ENCODE measurements at places on chromosomes 13 and 19. TPM values are rescaled to one million over a fixed set of nuclear protein-coding genes. Genes with fewer than 3 reads are reported as not detected.
A peak's percentile ranks its signal among the peaks of the same experiment; 100 is the strongest.

DNA sequence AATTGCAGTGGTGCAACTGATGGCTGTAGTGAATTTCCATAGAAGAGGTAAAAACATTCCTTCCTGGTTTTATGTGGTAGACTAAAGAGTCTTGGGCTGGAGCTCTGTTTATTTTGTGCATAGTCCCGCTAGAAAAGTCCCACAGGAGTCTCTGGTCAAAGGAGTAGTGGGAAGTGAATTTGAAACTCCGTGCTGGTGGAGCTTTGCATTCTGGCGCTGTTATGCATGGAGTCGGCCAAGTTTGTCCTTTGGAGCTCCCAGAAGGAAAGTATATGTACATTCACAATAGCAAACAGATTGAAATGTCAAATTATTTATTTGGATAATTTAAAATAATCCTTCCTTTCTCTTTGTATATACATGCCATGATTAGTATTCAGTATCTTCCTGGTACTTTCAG is 296.5 kb downstream of the LMO7 start:
- no peaks in the 10 kb centered on the region for H3K4me1 ChIP-seq
- DNase-seq: no peak
- H3K36me3 ChIP-seq: no peaks in the 10 kb centered on the region
- no peak overlapping the region for H3K4me3 ChIP-seq

- H3K36me3 ChIP-seq: no peaks in the 10 kb centered on the region
- no peak overlapping the region for H3K27ac ChIP-seq
- no peak overlapping the region for H3K4me3 ChIP-seq
- peaks cover 5% of the 10 kb centered on the region for H3K4me1 ChIP-seq
- DNase-seq: peak; percentile 81
- peaks cover 12% of the 10 kb centered on the region for H3K27me3 ChIP-seq
Measured at GRCh38 chr19:584240-585001, 5.3 kb upstream of the HCN2 start.

GRCh38 chr13:19818223-19818842 is 35.6 kb upstream of the PSPC1 start:
- H3K4me1 ChIP-seq: no peaks in the 10 kb centered on the region
- no peak overlapping the region for H3K27ac ChIP-seq
- peak; percentile 92 for DNase-seq
- no peak overlapping the region for H3K4me3 ChIP-seq

DNA sequence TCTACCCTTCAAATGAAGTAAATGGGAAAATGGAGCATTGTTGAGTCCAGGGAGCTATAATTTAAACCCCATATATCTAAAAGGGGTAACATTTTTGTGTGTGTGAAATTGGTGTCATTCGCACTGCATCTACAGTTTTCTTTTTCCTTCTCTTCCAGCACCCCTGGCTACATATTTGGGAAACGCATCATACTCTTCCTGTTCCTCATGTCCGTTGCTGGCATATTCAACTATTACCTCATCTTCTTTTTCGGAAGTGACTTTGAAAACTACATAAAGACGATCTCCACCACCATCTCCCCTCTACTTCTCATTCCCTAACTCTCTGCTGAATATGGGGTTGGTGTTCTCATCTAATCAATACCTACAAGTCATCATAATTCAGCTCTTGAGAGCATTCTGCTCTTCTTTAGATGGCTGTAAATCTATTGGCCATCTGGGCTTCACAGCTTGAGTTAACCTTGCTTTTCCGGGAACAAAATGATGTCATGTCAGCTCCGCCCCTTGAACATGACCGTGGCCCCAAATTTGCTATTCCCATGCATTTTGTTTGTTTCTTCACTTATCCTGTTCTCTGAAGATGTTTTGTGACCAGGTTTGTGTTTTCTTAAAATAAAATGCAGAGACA is 28.6 kb downstream of the ALOX5AP start:
- no peak overlapping the region for H3K27ac ChIP-seq
- H3K4me3 ChIP-seq: no peak overlapping the region
- H3K27me3 ChIP-seq: no peaks in the 10 kb centered on the region
- no peak for DNase-seq

PGLYRP1 gene
- total RNA-seq: not detected

- H3K4me3 ChIP-seq: no peak overlapping the region
- no peaks in the 10 kb centered on the region for H3K36me3 ChIP-seq
- DNase-seq: no peak
Measured at GRCh38 chr19:7885818-7886217, 2.5 kb upstream of the LRRC8E start.

TEX26 gene
- total RNA-seq: not detected

GRCh38 chr13:40178130-40178529 is 488.3 kb downstream of the FOXO1 start:
- H3K36me3 ChIP-seq: no peaks in the 10 kb centered on the region
- peaks cover 4% of the 10 kb centered on the region for H3K4me1 ChIP-seq
- no peak overlapping the region for H3K4me3 ChIP-seq
- H3K27me3 ChIP-seq: no peaks in the 10 kb centered on the region
- DNase-seq: no peak

DNA sequence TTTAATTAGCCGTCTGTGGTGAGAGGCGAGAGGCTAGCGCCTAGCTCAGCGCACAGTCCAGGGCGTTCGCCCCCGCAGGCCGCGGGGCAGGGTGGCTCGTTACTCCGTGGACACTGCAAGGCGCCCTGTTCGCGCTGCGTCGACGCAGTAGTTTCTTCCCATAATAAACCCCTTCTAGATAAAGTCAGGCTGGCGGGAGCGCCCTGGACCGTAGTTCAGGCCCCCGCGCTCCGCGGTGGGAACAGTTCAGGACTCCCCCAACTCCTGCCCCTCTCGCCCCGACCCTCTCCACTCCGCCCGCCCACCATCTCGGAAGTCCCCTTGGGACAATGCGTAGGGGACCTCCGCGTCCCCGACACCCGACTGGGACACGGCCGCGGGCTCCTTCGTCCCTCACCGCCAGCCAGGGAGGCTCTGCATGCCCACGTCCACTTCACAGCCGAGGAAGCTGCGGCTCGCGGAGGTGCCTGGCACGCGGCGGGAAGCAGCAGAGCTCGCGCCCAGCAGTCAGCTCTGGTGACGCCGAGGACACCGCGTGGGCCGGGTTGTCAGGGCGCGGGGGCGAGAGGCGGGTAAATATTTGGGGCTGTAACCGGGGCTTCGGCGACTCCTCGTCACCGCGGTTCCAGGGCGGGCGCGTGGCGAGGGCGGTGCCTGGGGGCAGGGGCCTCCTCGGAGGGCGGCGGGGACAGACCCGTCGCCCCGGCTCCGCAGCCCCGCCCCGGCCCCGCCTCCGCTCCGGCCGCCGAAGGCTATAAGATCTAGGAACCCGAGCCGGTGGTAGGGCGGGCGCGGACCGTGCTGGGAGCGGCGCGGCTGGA is at the start of gene RGCC:
Gene RGCC (plus strand): TSS at position 783 of the 821 bp plus-strand sequence. CDS start 158 bp downstream, outside the sequence.
- DNase-seq: peak; percentile 83
- peak within 1 kb of the TSS; percentile 71 for H3K4me3 ChIP-seq
- H3K4me1 ChIP-seq: no peaks in the 10 kb centered on the region
- H3K27me3 ChIP-seq: peaks cover 69% of the 10 kb centered on the region
- H3K36me3 ChIP-seq: no peaks in the 10 kb centered on the region
- H3K27ac ChIP-seq: no peak within 1 kb of the TSS

- DNase-seq: peak; percentile 65
- peaks cover 3% of the 10 kb centered on the region for H3K27me3 ChIP-seq
- H3K27ac ChIP-seq: no peak overlapping the region
- H3K4me3 ChIP-seq: no peak overlapping the region
Measured at GRCh38 chr13:33186861-33187291, 98.7 kb downstream of the STARD13 start.

ZNF230 gene
- 2.6 TPM for total RNA-seq

EBI3 gene
- 0.52 TPM for total RNA-seq

DNA sequence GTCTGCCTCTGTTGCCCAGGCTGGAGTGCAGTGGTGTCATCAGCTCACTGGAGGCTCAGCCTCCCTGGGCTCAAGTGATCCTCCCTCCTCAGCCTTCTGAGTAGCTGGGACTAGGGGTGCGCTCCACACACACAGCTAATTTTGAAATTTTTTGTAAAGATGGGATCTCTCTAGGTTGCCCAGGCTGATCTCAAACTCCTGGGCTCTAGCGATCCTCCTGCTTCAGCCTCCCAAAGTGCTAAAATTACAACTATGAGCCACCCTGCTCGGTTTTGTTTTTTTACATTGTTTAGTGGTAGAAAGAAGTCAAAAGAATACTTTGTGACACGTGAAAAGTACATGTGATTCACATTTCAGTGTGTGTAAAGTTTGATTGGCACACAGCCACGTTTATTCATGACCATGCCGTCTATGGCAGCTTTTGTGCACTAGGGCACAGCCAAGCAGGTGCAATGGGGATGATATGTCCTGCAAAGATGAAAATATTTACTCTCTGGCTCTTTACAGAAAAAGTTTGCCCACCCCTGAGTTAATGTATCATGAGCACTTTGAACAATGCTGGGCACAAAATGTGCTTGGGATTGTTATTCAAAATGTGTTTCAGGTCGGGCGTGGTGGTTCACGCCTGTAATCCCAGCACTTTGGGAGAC is 16.2 kb upstream of the NFIC start:
- no peaks in the 10 kb centered on the region for H3K36me3 ChIP-seq
- H3K27me3 ChIP-seq: peaks cover 45% of the 10 kb centered on the region
- H3K27ac ChIP-seq: no peak overlapping the region
- H3K4me1 ChIP-seq: no peaks in the 10 kb centered on the region
- no peak overlapping the region for H3K4me3 ChIP-seq
- DNase-seq: no peak

ICAM5 gene
- total RNA-seq: 2.7 TPM

DNA sequence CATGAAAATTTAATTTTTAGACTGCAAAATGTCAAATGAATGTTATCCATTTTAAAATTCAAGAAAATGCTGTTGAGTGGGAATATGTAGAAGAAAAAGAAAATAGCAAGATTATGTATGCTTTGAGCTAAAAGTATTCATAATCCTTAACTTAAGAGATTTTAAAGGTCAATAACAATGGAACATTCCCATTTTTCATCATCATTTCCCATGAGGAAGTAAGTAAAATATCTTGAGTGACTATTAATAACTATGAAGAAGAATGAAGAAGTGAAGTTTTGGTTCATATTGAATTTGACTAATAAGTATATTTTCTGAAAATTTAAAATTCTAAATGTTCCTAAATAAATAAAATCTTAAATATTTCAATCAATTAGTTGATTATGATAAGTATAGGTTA is 273.4 kb downstream of the DACH1 start:
- no peak overlapping the region for H3K4me3 ChIP-seq
- H3K27me3 ChIP-seq: no peaks in the 10 kb centered on the region
- no peak for DNase-seq

DNA sequence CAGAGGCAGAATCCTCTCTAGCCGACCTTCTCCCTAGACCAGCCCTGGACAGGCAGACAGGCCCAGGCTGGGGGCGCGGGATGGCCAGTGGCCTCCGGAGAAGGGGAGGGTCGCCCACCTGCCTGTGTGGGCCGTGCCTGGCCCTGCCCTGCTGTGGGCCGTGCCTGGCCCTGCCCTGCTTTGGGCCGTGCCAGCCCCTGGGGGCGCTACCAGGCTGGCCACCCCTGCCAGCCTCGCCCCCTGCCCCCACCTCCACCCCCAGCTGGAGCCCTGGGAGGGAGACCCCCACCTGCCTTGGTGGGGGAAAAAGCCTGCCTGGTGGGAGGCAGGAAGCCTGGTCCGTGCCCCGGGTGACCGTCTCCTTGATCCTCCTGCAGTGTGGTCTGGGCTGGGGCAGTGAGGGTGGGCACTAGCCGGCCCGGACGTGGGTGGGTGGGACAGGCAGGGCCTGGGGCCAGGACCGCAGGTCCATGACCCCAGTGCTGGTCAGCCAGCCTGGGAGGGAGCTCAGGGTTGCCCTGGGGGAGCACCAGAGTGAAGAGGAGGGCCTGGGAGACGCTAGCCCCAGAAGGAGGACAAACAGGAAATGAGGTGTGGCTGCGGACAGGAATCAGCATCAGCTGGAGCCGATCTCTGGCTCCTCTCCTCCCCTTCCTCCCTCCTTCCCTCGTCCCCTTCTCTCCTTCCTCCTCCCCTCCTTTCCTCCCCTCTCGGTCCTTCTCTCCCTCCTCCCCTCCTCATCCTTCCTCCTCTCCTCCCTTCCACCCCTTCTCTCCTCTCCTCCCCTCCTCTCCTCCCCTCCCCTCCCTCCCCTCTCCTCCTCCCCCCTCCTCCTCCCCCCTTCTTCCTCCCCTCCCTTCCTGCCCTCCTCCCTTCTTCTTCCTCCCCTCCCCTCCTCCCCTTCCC is 5.1 kb upstream of the MKNK2 start:
- no peaks in the 10 kb centered on the region for H3K36me3 ChIP-seq
- no peaks in the 10 kb centered on the region for H3K27me3 ChIP-seq
- peaks cover 10% of the 10 kb centered on the region for H3K4me1 ChIP-seq
- DNase-seq: peak; percentile 50
- no peak overlapping the region for H3K4me3 ChIP-seq

KMT5C gene
- 43.2 TPM for total RNA-seq

DNA sequence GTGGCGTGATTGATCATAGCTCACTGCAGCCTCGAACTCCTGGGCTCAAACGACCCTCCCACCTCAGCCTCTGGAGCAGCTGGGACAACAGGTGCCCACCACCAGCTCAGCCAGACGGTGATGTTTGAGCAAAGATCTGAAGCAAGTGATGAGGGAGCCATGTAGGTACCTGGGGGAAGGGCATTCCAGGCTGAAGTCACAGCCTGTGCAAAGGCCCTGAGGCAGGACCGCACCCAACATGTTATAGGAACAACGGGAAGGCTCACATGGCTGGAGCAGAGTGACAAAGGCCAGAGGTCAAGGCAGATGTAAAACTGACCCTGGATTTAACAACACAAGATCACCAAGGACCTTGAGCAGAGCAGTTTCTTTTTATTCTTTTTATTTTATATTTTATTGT is 14.8 kb downstream of the FEM1A start:
- no peak for DNase-seq
- no peaks in the 10 kb centered on the region for H3K36me3 ChIP-seq
- no peaks in the 10 kb centered on the region for H3K4me1 ChIP-seq
- H3K27ac ChIP-seq: no peak overlapping the region
- H3K4me3 ChIP-seq: no peak overlapping the region

KCTD15 gene
- 60.1 TPM for total RNA-seq

KLC3 gene
- total RNA-seq: 6.4 TPM

DNA sequence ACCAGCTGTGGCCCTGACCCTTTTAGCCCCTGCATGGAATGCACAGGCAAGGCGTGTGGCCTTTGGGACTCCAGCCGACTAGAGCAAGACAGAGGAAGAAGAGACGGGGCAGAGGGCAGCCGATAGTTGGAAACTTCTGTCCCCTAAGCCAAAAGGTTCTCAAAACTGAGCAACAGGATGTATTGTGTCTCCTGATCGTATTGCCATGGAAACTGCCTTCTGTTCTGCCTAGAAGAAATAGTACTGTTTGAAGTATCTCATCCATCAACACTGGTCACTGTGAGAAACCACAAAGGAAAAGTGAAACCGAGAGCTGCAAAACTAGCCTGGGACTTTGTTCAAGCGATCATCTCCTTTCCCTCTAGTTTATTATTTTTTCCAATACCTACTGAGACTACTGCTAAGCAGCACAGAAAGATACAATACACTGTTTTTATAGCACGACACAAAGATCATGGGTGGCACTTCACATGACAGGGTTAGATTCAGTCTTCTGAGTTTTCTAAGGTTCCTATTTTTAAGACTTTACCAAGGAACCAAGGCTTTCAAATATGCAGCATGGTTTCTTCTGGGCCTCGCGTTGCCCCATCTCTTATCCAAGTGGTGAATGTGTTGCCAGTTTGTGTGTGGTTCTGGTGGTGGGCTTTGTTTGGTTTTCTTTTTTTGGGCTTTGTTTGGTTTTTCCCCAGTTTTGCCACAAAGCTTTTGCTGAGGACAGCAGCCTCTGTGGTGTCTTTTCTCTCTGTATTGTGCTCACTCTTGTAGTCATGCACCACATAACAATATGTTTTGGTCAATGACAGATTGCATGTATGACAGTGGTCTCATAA is 49.3 kb upstream of the GPR183 start:
- no peak overlapping the region for H3K27ac ChIP-seq
- DNase-seq: no peak
- H3K4me3 ChIP-seq: no peak overlapping the region
- no peaks in the 10 kb centered on the region for H3K27me3 ChIP-seq
- H3K36me3 ChIP-seq: no peaks in the 10 kb centered on the region

Measured in GM23338 (cell line).